Fibroblast of villous mesenchyme (primary cell): ENCODE measurements at places on chromosomes 3 and 15. TPM values are rescaled to one million over a fixed set of nuclear protein-coding genes. Genes with fewer than 3 reads are reported as not detected.

GRCh38 chr15:101019366-101019896 lies 100.3 kb downstream of the LRRK1 start:
- no peak for DNase-seq

The PRTG gene
- total RNA-seq = 6.4 and 6.9 TPM in 2 replicates

- DNase-seq = no peak
Measured at GRCh38 chr15:77748078-77749064, 115.7 kb upstream of the LINGO1 start.

DNA sequence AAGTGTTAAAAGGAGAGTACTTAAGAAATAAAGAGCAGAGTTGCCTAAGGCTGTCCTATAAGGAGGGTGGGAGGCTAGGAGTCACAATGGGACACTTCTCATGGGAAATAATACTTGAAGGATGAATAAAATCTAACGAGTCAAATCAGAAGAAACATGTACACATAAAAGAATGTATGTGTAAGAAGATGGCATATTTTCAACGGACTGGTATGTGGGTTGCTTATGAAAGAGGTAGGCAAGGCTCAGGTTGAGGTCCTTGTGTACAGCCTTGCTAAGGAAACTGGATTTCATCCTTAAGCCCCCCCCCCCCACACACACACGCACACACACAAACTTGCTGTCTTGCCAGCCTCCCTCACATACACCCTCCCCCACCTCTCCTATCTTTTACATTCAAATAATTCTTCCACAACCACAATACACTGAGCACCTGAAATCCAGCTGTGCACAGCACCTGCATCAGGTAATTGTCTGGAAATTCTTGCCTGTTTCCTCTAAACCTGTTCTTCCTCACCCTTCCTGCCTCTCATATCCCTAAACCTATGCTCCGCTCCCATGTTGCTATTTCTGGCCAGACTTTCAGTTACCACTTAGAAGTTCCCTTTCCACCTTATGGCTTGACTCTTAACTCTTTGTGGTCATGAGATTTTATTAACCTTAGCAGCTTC lies 79.2 kb downstream of the FMN1 start:
- no peak for DNase-seq

DNA sequence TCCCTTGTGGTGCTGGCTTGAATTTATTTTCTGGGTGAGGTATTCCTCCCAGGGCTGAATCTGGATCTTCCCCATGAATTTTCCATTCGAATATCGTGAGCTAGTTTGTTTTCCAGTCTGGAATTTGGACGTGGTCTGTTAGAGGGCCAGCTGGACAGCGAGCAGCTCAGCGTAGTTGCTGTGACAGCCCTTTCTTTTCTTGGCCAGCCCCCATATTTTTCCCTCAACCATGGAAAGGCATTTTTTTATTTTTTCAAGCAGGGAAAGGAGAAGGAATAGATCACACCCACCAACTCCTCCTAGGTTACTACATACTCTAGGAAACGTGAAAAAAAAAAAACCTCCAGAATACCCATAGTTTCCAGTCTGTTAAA lies 152.0 kb downstream of the KLHL25 start:
- peak; percentile 78 for DNase-seq

- DNase-seq = peak; percentile 55
Measured at GRCh38 chr15:52020221-52021085, 1.4 kb downstream of the MAPK6 start.

DNA sequence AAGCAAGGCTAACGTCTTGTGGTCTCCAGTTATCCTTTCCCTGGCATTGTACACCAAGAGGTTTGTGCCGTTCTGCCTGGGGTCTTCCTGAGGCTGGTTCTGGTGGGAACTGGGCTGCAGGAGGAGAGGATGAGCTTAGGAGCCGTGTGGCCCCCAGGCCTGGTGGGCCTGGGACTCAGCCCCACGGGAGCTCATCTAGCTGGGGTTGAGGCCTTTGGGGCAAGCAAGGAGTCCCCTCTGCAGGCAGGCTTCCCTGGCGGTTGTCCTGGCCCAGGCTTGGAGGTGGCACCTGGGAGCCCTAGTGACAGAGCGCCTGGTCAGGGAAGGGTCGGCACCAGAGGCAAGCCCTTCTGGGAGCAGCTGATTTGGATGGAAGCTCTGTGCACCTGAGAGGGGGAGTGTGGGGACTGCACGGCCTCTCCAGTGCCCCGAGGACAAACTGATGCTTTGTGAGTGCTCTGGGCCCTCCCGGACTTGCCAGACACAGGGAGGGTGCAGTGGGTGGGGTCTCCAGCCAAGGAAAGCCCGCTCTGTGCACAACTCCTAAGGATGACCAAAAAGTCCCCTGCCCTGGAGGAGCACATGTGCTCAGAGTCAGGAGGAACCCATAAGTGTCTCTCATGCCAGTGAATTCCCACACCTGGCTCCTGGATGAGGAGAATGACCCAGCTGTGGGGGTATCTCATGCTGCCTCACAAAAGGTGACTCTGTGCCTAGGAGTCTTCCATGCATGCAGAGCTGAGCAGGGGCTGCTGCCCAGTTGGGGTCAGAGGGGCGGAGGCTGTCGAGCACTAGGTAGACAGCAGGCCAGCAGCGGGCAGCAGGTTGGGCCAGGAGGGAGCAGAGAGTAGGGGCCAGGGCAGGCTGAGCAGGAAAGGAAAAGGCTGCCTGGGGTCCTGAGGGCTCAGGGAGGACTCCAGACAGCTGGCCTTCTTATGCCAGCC lies 2.7 kb downstream of the PAK6 start:
- no peak for DNase-seq

The SPATA12 gene
- total RNA-seq = not detected in 2 replicates

DNA sequence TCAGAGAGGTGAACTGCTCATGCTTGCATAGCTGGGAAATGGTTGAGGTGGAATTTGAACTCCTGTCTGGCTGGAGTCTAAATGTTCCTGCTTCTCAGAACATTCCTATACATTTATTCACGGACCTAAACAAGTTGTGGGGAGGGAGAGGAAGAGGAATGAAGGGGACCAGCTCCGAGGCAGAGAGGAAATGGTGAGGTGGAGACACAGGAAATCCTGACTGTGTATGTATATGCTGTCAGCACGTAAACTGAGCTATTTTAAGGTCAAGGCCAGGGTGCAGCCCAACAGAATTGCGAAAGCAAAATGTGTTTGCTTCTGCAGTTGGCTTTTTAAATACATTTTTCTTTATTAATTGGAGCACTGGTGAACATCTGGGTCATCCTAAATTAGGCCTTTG lies 74.1 kb upstream of the POMGNT2 start:
- DNase-seq = peak; percentile 98

The ZPLD1 gene
- 0.43 and 1.3 TPM in 2 replicates for total RNA-seq

DNA sequence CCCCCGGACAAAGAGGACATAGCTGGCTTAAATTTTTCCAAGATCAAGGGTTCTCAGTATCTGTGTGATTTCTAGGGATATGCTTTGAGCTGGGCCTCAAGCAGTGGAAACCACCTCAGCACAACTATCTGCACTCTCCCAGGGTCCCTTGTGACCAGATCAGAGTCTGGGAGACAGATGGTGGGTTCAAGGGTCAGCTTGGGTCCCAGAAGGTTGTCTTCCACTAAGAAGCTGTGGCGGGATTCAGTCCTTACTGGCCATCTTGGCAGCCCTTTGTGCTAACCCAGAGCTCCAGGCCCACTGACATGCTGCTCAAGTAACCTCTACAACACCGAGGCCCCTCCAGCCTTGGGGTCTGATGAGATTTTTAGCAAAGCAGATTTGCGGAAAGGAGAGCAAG lies 2.7 kb downstream of the INSYN1 start:
- no peak for DNase-seq
